ENCODE measurements at places on chromosomes 6 and 20. TPM values are rescaled to one million over a fixed set of nuclear protein-coding genes. Genes with fewer than 3 reads are reported as not detected.
A peak's percentile ranks its signal among the peaks of the same experiment; 100 is the strongest.

ATP6V1G2 gene
- total RNA-seq = 0.14 TPM

MDFI gene
- 2.8 TPM for total RNA-seq

DPPA5 gene
- total RNA-seq = not detected

TUBB2B gene
- total RNA-seq = 4.6 TPM

- no peaks in the 10 kb centered on the region for H3K27me3 ChIP-seq
- no peak overlapping the region for H3K4me3 ChIP-seq
- no peaks in the 10 kb centered on the region for H3K4me1 ChIP-seq
- no peaks in the 10 kb centered on the region for H3K36me3 ChIP-seq
Measured at GRCh38 chr20:36273414-36274180, 32.5 kb upstream of the DLGAP4 start.

DNA sequence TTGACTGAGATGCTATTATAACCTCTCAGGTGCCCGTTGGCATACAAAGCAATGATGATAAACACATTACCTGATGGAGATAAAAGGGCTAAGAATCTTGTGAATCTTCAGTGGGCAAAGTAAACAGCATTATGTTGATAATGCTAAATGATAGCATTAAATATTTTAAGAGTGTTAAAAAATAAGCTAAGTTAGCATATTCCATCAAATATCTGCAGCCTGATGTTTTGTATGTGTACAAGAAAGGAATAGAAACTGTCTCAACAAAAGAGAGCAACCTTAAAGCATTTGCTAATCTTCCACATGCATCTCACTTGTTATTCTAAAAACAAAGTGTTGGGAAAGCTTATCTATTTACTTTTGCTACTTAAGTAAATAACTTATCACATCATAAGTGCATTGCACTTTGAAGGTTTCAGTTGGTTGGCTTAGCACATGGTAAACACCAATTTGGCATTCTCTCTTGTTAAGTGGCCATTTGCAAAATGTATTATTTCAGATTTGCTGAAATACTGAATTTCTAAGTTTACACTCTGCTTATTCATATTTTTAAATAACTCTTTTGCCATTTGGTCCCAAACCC, 151.6 kb downstream of the SYNDIG1 start:
- no peak overlapping the region for H3K4me3 ChIP-seq
- H3K4me1 ChIP-seq = no peaks in the 10 kb centered on the region
- no peak for DNase-seq
- no peaks in the 10 kb centered on the region for H3K27me3 ChIP-seq
- H3K27ac ChIP-seq = no peak overlapping the region
- no peaks in the 10 kb centered on the region for H3K36me3 ChIP-seq

DNA sequence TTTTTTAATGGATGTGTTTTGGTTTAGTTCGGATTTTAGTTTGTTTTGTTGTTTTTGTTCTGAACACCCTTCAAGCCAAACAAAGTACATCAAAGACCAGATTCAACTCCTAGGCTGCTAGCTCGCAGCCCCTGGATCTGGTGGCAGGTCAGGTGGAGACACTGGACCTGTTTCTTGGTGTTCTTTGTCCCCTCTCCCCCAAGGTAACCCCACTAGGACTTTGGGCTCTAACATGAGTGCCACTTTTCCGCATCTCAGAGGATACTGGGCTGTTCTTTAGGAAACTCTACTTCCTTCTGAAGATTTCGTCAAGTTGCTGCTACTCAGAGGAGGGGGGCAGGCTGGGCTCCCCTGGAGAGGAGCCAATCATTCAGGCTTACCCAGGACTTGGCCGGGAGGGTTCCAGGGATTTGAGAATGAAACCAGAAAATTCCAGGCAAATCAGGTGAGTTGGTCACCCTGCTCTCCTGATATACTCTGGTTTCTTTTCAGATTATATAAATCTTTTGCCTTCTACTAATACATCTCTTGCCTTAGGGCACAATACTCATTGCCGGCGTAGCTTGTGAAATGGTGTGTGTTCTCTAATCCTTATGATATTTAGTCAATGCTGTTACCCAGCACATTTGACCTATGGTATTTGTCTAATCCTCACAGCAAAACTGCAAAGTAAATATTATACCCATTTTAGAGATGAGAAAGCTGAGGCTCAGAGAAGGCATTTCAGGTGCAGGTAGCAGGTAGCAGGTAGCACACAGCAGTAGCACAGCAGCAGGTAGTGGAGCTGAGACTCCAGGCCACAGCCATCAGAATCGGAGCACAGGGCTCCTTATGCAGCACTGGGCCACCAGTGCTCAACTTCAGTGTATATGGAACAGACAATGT, 291.6 kb downstream of the TSHZ2 start:
- DNase-seq = no peak
- no peaks in the 10 kb centered on the region for H3K36me3 ChIP-seq
- H3K4me1 ChIP-seq = no peaks in the 10 kb centered on the region

DNA sequence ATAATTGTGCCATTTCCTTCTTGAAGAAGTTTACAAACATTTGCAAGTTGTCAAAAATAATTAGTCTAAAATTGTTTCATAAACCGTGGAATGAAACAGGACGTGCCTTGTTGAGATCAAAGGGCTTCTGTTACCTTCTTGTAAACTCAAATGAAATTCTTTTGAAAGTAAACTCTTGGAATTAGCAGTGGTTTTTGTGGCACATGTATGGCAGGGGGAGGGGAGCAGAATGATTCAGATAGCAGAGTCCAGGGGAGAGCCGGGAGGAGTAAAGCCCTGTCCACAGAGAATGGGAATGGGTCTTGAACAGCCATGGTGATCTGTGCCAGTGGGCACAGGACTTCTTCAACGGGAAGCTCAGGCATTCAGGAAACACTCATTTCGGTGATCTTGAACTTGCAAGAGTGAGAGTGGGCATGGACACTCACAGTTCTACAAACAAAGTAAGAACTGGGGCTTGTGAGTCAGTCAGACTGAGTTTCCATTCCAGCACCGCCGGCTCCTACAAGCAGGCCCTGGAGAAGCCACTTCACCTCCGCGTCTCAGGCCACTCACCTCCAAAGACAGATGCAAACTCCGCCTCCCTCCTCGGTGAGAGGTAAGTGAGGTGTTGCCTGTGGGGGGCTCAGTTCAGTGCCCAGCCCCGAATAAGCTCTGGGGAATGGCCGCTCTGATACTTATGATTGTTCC, 143.1 kb downstream of the CDH26 start:
- no peak overlapping the region for H3K4me3 ChIP-seq
- peak overlapping the region; percentile 18 for H3K27ac ChIP-seq
- DNase-seq = no peak
- H3K27me3 ChIP-seq = no peaks in the 10 kb centered on the region
- no peaks in the 10 kb centered on the region for H3K36me3 ChIP-seq
- no peaks in the 10 kb centered on the region for H3K4me1 ChIP-seq

GRCh38 chr6:41072836-41073202, at the start of gene NFYA:
NFYA (plus strand) TSS chr6:41072974; CDS start chr6:41079090, 6,116 bp downstream.
- H3K36me3 ChIP-seq = peaks cover 7% of the 10 kb centered on the region
- H3K4me1 ChIP-seq = peaks cover 41% of the 10 kb centered on the region
- H3K4me3 ChIP-seq = peak within 1 kb of the TSS; percentile 84
- DNase-seq = no peak

DNA sequence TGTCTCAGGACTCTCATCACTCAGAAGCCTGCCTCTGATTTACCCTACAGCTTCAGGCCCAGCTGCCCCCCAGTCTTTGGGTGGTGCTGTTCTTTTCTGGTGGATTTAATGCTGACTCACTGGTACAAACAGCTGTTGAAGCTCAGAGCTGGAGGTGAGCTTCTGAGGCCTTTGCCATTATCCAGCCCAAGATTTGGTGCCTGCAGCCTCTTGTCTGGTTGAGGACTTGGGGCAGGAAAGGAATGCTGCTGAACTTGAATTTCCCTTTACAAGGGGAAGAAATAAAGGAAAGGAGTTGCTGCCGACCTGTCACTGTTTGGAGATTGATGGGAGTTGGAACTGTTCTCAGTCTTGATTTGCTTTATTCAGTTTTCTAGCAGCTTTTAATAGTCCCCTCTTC, 19.8 kb downstream of the ABCF1 start:
- no peak for DNase-seq
- no peaks in the 10 kb centered on the region for H3K27me3 ChIP-seq
- no peak overlapping the region for H3K4me3 ChIP-seq
- no peaks in the 10 kb centered on the region for H3K4me1 ChIP-seq
- H3K27ac ChIP-seq = no peak overlapping the region
- H3K36me3 ChIP-seq = peaks cover 35% of the 10 kb centered on the region

DNA sequence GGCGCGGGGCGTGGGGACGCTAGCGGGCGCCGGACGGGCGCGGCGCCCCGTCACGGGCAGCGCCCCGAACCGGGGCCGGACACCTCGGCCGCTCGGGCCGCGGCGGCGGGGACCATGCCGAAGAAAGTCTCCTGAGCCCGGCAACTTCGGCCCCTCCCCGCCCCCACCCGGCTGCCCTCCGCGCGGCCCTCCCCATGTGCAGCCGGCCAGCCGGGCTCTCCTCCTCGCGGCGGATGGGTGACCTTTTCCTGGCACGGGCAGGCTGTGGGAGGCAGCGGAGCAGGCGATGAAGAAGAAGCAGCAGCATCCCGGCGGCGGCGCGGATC, 278 bp downstream of the UST start:
- peak; percentile 46 for DNase-seq
- H3K4me3 ChIP-seq = peak overlapping the region; percentile 60
- no peaks in the 10 kb centered on the region for H3K27me3 ChIP-seq

DNA sequence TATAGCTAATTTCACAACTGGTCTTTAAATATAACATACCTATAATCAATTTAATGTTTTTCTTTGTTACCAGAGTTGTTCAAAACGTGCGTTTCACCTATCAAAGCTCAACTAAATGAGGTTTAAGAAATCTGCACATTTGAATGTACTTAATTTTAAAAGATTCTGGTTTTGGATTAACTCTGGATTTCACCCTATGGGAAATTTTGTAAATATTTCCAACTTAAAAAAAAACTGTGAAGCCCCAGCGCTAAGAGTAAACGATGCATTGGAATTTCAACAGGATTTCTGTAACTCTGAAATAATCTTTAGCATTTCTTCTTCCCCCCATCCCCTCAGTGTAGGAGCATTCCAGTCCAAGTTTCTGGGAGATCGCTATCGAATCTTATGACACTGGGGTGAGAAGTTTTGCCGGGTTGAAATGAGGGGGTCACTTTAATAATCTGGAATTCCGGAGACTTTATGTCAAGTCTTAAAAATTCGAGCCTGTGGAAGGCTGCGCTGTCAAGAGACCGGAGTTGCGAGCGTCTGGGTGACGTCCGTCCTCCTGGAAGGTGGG, 643 bp upstream of the MAP3K4 start:
- no peaks in the 10 kb centered on the region for H3K27me3 ChIP-seq
- no peak for DNase-seq
- peaks cover 15% of the 10 kb centered on the region for H3K4me1 ChIP-seq
- H3K27ac ChIP-seq = peak overlapping the region; percentile 84
- no peaks in the 10 kb centered on the region for H3K36me3 ChIP-seq
- peak overlapping the region; percentile 68 for H3K4me3 ChIP-seq

- no peaks in the 10 kb centered on the region for H3K27me3 ChIP-seq
- H3K4me3 ChIP-seq = no peak overlapping the region
- no peaks in the 10 kb centered on the region for H3K4me1 ChIP-seq
- no peak for DNase-seq
Measured at GRCh38 chr6:16097382-16098171, 31.3 kb upstream of the MYLIP start.

DNA sequence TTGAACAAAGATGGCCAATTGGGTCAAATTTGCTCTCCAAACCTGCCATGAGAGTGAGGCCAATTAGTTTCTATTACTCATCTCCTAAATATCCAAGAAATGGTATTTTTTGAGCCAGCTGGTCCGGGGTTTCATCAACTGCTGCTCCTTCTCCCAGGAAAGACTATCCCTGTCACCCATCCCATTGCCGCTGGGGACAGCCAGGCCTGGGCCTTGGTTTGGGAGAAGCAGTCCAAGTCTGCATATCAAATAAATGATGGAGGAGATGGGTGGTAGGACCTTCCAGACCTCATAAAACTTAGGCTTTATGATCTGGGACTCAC, 46.7 kb upstream of the TTPAL start:
- H3K4me3 ChIP-seq = no peak overlapping the region
- H3K27ac ChIP-seq = no peak overlapping the region
- no peaks in the 10 kb centered on the region for H3K27me3 ChIP-seq
- no peak for DNase-seq
- peaks cover 39% of the 10 kb centered on the region for H3K4me1 ChIP-seq

DNA sequence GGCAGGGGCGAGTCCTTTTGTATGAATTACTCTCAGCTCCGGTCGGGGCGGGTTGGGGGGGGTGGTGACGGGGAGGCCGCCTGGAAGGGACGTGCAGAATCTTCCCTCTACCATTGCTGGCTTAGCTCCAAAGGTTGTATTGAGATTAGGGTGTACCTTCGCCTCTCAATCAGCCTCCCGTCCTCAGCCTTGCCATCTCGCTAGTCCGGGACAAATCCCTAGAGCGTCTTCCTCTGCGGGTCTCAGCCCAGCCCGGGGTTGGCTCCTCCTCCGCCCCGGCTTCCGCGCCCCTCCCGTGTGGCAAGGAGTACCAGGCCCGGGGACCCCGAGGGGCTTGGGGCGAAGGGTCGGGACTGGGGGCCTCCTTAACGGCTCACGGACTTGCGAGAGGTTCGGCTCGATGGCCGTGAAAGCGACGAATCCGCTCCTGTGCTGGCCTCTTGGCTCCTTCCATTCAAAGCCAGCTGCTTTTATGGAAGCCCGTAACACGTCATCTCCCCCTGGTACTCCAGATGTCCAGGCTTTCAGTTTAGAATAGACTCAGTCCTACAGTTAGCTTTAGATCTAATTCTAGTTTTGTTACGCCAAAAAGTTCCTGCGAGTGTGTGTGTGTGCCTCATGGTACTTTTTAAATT, 636 bp upstream of the EEF1A1 start:
- no peak for DNase-seq
- peaks cover 8% of the 10 kb centered on the region for H3K36me3 ChIP-seq
- peaks cover 16% of the 10 kb centered on the region for H3K4me1 ChIP-seq
- H3K27me3 ChIP-seq = no peaks in the 10 kb centered on the region

- H3K36me3 ChIP-seq = no peaks in the 10 kb centered on the region
- H3K27me3 ChIP-seq = no peaks in the 10 kb centered on the region
- DNase-seq = no peak
- H3K27ac ChIP-seq = no peak overlapping the region
- H3K4me3 ChIP-seq = no peak overlapping the region
Measured at GRCh38 chr20:49964964-49965780, 17.6 kb upstream of the SNAI1 start.

- H3K4me3 ChIP-seq = no peak overlapping the region
- H3K4me1 ChIP-seq = peaks cover 37% of the 10 kb centered on the region
- H3K27ac ChIP-seq = peak overlapping the region; percentile 72
- peaks cover 18% of the 10 kb centered on the region for H3K36me3 ChIP-seq
- no peak for DNase-seq
Measured at GRCh38 chr6:8085053-8085511, 17.3 kb downstream of the EEF1E1 start.

GRCh38 chr6:137248702-137249101, 29.5 kb upstream of the IFNGR1 start:
- H3K36me3 ChIP-seq = no peaks in the 10 kb centered on the region
- H3K27me3 ChIP-seq = no peaks in the 10 kb centered on the region
- H3K27ac ChIP-seq = no peak overlapping the region
- no peak overlapping the region for H3K4me3 ChIP-seq

GRCh38 chr6:106476331-106477105, 116.0 kb downstream of the CRYBG1 start:
- H3K4me3 ChIP-seq = no peak overlapping the region
- H3K27ac ChIP-seq = no peak overlapping the region
- no peaks in the 10 kb centered on the region for H3K27me3 ChIP-seq

GRCh38 chr6:130366107-130367005, 539 bp downstream of the TMEM200A start:
- peaks cover 4% of the 10 kb centered on the region for H3K27me3 ChIP-seq
- no peak overlapping the region for H3K4me3 ChIP-seq
- H3K27ac ChIP-seq = no peak overlapping the region
- DNase-seq = no peak

GRCh38 chr20:47453167-47453782, 48.4 kb upstream of the NCOA3 start:
- peaks cover 9% of the 10 kb centered on the region for H3K4me1 ChIP-seq
- no peak overlapping the region for H3K27ac ChIP-seq
- DNase-seq = no peak
- no peaks in the 10 kb centered on the region for H3K27me3 ChIP-seq
- no peak overlapping the region for H3K4me3 ChIP-seq

Measured in liver (tissue), 10 donors.